Activated CD4-positive, alpha-beta T cell treated with anti-CD3 and anti-CD28 coated beads, Interleukin-2, amount 10 ng/mL, durations not matched to agents 7 days and 5 days (primary cell): ENCODE measurements at places on chromosomes 3 and 15. TPM values are rescaled to one million over a fixed set of nuclear protein-coding genes. Genes with fewer than 3 reads are reported as not detected.

DNA sequence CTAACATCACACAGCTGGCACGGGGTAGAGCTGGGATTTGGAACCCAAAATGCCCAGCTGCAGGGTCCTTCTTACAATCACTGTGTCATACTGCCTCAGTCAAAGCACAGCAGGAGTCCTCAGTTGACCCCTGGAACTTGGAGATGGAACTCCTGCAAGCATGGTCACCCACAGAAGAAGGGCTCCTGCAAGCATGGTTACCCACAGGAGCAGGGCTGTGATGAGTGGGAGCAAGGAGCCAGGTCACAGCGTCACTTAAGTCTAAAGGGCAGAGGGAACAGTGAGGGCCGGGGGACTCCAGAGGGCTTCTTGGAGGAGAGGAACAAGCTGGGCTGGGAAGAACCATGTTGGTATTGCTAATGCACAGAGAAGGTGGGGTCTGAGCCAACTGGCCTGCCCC, 24.9 kb downstream of the CCDC33 start:
- DNase-seq, result no peak

GRCh38 chr3:70242297-70242882, 70.0 kb downstream of the MDFIC2 start:
- DNase-seq, result no peak

DNA sequence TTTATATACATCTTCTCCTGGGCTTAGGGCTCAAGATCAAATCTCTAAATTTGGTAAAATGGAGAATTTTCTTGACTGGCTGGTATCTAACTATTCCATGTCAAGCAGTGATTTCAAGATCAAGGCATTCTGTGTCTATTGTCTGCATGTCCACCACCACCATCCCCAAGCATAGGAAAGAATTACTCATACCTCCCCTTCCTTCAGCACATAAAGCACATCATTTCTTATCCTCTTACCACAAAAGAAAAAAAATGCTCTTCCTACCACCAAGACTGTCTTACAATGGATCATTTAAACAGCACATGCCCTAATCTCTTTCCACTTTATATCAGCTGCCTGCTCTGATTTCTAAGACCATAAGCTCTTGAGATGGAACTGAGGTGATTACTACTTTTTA, 470.5 kb upstream of the THBS1 start:
- no peak for DNase-seq

KLF15 gene
- total RNA-seq, result not detected
